NCI-H1048 (cell line): ENCODE measurements at places on chromosomes 12 and 14.

DNA sequence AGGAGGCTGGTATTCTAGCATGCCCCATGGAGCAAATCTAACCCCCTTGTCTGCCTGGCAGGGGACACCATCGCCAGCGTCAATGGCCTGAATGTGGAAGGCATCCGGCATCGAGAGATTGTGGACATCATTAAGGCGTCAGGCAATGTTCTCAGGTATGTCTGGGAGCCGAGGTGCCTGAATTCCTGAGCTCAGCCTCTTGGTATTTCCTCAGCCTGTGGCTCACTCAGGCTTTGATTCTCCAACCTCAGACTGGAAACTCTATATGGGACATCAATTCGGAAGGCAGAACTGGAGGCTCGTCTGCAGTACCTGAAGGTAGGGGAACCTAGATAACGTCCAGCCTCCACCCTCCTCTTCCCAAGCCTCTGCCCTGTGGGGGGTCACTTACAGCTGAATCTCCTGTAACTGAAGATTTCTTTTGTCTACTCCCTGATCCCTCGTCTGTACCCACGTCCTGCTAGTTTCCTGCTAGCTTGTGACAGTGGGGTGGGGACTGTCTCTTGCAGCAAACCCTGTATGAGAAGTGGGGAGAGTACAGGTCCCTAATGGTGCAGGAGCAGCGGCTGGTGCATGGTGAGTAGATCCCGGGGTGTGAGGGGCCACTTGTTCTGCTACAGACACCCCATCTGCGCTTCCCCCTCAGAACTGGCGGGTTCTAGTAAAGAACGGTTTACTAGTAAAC is 7.0 kb downstream of the TAMALIN start:
- no peak for DNase-seq

GRCh38 chr14:50397390-50398188 is 908 bp upstream of the CDKL1 start:
- DNase-seq = no peak

GRCh38 chr14:78566859-78567172 is 396.6 kb downstream of the NRXN3 start:
- DNase-seq = no peak

GRCh38 chr14:105375635-105376057 is 22.7 kb upstream of the TEX22 start:
- no peak for DNase-seq

DNA sequence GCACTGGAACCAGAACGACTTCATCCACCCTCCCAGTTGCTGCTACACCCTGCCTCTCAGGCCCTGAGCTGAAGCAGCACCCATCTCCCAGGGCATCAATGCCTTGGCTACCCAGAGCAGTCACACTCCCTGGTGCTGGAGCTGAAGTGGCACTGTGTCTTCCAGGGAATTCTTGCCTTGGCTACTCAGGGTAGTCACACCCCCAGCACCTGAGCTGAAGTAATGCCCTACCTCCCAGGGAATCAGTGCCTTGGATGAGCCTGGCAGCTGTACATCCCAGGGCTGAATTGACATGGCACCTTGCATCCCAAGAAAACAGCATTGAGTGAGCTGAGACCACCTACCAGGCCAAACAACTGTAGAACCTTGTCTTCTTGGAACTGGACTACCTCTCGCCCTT is 41.2 kb upstream of the TSPAN11 start:
- no peak for DNase-seq

DNA sequence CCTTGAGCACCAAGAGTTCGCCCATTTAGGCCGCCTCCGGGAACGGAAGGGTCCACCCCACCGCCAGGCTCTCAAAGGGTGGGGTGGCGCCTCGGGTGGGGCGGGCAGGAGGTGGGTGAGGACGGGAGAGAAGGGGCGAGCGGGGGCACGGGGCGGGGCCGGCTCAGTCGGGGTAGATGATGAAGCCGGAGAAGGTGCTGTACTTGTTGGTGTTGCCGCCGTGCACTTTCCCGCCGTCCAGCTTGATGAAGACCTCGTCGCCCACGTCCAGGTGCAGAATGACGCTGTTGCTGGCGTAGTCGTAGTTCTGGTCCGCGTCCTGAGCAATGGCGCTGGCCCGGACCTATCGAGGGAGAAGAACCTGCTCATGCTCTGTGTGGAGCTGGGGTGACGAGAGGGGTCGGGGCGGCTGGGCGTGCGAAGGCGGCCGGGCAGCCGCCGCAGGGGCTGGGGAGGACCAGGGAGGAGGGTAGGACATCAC is 4.1 kb downstream of the C1QL4 start:
- DNase-seq = no peak

- no peak for DNase-seq
Measured at GRCh38 chr12:41287500-41288141, 99.5 kb downstream of the PDZRN4 start.

- DNase-seq = no peak
Measured at GRCh38 chr12:110920324-110920910, at the start of gene MYL2. TSS of gene MYL2 (minus strand) at chr12:110920579. CDS start at chr12:110920529, 50 bp downstream.

- no peak for DNase-seq
Measured at GRCh38 chr14:103854822-103855733, 7.7 kb upstream of the PPP1R13B start.

DNA sequence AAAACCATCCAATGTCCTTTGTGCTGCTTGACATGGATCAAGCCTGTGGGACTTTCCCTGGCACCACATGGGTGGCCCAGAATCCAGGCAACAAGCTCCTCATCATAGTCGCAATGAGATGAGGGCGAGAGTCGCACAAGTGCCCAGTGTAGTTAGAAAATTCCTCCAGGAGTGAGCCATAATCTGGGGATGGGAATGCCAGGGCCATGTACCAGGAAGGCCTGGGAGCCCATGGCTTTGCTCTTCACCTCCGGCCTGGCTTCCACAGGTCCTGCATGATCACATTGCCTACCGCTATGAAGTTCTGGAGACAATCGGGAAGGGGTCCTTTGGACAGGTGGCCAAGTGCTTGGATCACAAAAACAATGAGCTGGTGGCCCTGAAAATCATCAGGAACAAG is 33.9 kb downstream of the DYRK4 start:
- DNase-seq = no peak

- DNase-seq = no peak
Measured at GRCh38 chr14:49546766-49547165, 39.4 kb downstream of the RPS29 start.

- DNase-seq = no peak
Measured at GRCh38 chr12:50784501-50784900, 20.6 kb downstream of the ATF1 start.

DNA sequence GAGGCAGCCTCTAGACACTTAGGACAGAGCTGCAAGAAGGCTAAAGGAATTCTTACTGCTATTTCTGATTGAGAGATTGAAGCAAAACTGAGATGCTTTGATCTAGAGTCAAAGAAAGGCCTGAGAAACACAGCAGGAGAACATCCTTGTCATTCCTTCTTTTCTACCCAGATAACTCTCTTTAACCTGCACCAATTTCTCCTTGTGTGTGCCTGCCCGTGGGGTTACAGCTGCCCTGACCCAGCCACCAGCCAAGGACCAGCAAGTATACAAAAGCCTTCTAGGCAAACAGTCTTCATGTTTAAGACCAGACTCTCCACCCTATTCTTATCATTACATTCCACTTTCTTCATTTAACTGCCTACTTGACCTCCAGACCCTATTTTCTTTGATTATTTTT is 81.7 kb upstream of the PRB2 start:
- DNase-seq = no peak

DNA sequence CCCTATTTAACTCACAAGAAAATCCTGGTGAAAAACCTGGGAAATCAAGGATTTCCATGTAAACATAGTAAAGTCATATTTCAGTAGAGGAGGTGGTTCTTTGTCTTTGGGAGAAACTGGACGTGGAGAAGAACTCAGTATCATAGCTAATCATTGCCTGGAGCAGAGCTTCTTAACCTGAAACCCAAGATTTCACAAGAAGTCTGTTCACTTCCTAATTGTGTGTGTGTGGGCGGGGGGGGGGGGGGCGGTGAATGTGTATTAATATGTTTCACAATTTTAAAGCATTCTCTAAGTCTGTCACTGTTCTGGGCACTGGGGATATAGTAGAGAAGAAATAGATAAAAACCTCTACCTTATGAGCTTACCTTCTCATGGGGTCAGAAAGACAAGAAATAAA is 96.7 kb upstream of the PPP4R3A start:
- DNase-seq = no peak

- DNase-seq = no peak
Measured at GRCh38 chr12:40011775-40012129, 94.1 kb downstream of the SLC2A13 start.

DNA sequence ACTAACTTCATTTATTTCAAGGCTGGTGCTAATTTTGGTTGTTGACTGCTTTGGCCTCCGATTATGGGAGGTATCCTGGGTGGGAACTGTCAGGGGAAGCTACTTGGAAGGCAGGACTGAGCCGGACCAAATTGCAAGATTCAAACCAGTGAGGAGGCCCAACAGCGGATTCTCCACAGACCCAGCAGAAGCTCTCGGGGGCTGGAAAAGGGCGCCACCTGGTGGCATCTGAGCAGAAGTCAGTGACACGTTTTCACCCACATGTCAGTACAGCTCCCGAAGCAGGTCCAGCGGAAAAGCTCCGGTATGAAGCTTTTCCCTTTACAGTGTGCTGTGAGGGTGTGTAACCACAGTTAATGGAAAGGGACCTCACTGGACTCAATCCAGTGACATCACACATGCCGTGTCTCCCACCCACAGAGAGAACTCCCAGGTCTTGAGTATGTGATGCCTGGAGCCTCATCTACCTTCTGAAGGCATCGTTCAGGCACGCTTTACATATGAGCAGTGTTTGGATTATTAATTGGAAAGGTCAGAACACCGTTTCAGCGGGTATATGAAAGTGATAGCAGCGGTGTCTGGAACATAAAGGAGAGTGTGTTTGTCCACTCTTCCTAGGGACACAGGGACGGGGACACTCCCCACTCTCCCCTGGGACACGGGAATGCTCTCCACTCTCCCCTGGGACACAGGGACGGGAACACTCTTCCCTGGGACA is 3.6 kb upstream of the P2RX2 start:
- peak; percentile 57 for DNase-seq

- no peak for DNase-seq
Measured at GRCh38 chr12:68119724-68120211, 39.8 kb downstream of the IFNG start.

DNA sequence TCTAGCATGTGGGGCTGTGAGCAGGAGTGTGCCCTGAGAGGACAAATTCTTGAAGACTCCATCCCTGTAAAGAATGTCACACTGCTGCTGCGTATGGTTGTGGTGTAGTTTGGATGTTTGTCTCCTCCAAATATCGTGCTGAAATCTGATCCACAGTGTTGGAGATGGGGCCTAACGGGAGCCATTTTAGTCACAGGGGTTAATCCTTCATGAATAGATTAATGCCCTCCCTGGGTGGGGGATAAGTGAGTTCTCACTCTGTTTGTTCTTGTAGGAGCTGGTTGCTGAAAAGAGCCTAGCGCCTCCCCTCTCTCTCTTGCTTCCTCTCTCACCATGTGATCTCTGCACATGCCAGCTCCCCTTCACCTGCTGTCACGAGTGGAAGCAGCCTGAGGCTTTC is 94.5 kb upstream of the VASH1 start:
- no peak for DNase-seq

GRCh38 chr12:69688021-69688420 is 11.1 kb downstream of the BEST3 start:
- no peak for DNase-seq

DNA sequence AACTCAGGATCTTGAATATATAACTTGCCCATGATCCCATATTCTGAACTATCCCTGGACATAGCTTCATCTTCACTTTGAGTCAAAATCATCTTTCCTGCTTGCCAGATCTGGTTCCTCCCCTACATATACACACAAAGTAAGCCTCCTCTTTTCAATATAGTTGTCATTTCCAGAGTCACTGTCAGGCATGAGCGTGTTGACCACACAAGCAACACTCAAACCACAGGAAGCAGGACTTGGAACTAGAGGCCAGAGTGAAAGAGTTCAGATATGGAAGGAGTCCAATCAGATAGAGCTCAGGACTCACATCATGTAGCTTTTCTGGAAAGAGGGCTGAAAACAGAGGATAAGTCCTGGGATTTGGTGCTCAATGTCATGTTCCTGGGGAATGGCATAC is 1140.6 kb downstream of the BCL11B start:
- no peak for DNase-seq

DNA sequence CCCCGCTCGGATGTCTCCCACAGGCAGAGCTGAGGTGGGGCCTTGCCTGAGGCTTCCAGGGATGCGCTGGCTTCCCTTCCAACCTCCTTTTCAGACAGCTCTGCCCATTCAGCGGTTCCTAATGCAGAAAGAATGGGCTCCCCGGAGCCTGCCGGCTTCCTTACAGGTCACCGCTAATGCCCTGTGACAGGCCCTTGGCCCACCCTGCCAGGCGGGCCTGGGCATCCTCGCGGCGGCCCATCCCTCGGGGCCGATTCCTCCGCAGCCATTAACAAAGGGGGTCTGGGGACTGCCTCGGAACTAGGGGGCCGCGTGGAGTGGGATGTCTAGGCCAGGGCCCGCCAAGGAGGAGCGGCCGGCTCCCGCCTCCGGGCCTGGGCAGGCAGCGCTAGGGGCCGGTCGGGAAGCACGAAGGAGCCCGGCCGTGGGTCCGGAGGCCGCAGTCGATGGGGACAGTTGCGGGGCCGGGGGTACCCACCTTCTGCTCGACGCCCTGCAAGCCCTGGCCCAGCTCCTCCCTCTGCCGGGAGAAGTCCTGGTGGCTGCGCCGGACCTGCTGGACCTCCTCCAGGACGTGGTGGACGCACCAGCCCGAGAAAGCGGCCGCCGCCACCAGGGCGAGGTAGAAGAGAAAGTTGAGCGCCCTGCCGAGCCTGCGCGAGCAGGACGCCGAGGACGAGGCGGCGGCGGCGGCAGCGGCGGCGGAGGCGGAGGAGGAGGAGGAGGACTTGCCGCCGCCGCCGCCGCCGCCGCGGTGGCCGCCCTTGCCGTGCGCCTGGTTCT is 738 bp downstream of the CKAP4 start:
- DNase-seq = no peak

GRCh38 chr14:72649603-72650227 is 244.2 kb downstream of the DPF3 start:
- no peak for DNase-seq

- no peak for DNase-seq
Measured at GRCh38 chr14:53741479-53742232, 215.0 kb downstream of the BMP4 start.

- DNase-seq = no peak
Measured at GRCh38 chr12:2014231-2014630, 10.0 kb upstream of the DCP1B start.

GRCh38 chr14:105092171-105093037 is 27.2 kb upstream of the GPR132 start:
- DNase-seq = no peak
